ENCODE measurements at places on chromosomes 6 and 20.

DNA sequence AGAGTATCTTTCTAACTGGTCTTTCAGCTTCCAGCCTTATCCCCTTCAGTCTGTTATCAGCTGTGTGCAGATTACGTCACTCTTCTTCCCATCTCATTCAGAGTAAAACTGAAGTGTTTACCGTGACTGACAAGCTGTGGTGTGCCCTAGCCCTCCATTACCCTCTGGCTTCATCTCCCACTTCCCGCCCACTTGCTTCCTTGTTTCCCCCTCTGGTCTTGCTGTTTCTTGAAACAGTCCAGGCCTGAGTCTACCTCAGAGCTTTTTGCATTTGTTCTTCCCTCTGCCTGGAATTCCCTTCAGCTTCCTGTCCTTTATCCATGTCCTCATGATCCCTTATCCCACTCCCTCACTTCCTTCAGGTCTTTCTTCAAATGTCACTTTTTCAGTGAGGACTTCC, 66.9 kb downstream of the CARMIL1 start:
- no peak for DNase-seq

- no peak for DNase-seq
Observed at GRCh38 chr6:69578361-69578890, 218.4 kb downstream of the LMBRD1 start.

DNA sequence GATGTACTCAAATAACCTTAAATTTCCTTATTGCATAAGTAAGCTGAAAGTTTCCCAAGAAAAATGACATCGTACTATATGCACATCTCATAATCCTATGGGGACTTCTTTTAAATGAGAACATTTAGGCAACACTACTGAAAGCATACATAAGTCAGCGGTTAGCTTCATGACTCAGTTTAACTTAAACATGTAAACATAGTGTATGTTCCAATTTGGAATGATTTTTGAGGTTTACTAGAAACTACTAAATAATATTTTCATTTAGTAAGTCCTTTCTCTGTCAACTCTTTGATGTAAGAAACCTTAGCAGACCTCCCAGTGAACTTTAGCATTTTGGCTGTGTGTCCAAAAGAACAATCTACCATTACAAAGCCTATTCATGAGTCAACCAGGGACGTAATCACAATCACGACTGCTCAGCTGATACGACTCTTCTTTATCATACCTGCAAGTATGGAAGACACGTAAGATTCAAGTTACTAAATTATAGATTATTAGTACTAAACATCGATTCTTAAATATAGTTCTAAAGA, 19.3 kb downstream of the HIVEP2 start:
- no peak for DNase-seq

DNA sequence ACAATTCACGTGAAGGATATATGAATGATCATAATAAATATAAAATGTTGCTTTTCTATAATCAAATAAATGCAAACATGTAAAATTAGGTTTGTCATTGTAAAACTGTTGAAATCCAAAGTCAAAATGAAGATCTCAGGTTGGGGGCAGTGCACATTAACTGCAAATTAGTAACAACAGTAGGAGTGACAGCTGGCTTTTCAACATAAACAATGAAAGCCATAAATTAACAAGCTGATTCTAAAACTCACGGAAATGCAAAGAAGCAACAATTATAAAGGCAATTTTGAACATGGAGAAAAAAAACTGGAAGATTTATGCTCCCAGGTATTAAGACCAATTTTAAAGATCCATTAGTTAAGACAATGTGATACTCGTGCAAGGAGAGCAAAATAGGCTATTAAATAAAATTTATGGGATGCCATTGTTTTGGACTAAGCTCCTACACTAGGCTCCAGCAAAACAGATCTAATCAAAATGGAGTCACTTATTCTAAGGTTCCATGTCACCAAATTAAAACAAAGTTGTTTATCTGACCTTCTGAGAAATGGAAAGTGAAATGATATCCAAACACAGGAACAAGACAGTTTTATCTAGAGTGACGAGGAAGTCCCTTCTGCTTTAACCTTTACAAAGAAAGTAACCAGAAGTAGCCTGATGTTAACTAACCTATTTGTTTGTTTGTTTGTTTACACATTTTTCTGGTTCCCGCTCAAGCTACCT, 770.8 kb downstream of the EPHA7 start:
- no peak for DNase-seq

- no peak for DNase-seq
Observed at GRCh38 chr6:136039185-136039584, 187.7 kb downstream of the PDE7B start.

- no peak for DNase-seq
Observed at GRCh38 chr20:14580418-14581074, 243.1 kb upstream of the FLRT3 start.

- DNase-seq: no peak
Observed at GRCh38 chr6:47131773-47132172, 89.6 kb upstream of the ADGRF1 start.

DNA sequence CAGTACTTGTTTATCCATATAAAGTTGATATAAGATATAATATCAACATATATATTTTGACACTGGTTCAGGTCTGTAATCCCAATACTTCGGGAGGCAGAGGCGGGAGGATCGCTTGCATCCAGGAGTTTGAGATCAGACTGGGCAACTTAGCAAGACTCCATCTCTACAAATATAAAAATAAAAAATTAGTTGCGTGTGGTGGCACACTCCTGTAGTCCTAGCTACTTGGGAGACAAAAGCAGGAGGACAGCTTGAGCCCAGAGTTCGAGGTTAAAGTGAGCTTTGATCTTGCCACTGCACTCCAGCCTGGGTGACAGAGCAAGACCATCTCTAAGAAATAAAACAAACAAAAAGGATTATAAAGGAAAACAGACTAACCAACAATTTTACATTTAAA, 8.9 kb upstream of the KATNA1 start:
- no peak for DNase-seq

DNA sequence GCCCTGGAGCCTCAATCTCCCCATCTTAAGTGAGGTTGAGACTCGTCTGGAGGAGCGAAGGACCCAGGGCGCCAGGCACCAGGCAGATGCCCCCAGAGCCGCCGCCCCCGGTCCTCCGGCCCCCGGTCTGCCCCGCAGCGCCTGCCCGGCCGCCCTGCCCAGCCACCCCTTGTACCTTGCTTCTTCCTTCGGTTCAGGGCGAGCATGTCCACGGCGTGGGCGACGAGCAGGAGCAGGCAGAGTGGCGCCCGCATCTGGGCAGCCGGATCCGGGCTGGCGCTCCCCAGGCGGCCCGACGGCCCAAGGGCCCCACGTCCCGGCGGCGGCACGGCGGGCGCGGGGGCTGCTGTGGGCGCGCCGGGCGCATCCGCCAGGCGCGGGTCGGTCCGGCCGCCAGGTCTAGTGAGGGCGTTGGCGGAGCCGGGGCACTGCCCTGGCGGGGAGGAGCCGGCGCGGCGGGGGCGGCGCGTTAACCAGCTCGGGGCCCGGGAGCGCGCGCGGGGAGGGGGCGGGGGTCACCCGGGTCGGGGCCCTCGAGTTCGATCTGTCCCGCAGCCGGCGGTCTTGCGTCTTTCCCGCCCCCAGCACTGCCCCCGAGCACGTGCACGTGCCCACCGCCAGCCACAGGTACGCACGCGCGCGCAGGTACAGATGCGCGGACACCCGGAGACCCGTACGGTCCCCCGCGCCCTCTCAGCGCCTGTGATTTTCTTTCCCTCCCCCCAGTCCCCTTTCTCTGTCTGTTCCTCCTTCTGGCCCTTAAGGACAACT, at the start of gene RSPO4:
Gene RSPO4, minus strand, starts transcription at position 401 of the 771 bp plus-strand sequence. Its CDS starts 147 bp downstream, at position 254.
- no peak for DNase-seq

- no peak for DNase-seq
Observed at GRCh38 chr6:91860541-91861335, 1273.9 kb upstream of the MAP3K7 start.

DNA sequence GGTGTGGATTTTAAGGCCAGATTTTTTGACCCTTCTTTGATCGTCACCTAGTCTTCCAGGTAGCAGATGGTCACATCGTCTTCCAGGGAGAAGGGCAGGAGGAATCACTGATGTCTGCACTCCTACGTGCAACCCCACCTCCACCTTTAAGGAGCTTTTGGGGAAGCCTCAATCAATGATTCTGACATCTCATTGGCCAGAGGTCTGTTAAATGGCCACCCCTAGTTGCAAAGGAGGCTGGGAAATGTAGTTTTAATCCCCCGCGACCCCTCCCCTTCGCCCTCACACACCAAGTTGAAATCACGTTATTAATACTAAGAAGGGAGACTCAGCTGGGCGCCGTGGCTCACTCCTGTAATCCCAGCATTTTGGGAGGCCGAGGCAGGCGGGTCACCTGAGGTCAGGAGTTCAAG, 151.4 kb downstream of the BCAS1 start:
- no peak for DNase-seq

DNA sequence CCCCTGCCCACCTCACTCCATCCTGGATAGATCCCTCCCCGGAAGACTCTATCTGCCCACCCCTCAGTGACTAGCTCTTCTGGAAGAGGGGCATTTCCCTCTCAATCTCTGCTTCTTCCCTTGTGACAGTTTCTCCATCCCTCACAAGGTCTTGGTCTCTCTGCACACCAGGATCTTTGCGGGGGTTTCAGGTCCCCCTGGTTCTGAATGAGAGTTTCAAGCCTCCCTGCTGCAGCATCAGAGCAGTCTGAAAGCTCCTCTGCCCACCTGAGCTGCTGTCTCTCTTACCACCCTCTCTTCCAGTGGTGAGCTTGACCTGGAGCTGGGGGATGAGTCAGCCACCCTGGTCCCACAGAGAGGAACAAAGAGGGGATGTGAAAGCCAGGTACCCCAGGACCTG, 24.4 kb downstream of the TNXB start:
- no peak for DNase-seq

- DNase-seq: no peak
Observed at GRCh38 chr6:143270026-143270425, 180.5 kb downstream of the ADAT2 start.

GRCh38 chr6:134980846-134981245, 30.9 kb upstream of the ALDH8A1 start:
- DNase-seq: no peak

DNA sequence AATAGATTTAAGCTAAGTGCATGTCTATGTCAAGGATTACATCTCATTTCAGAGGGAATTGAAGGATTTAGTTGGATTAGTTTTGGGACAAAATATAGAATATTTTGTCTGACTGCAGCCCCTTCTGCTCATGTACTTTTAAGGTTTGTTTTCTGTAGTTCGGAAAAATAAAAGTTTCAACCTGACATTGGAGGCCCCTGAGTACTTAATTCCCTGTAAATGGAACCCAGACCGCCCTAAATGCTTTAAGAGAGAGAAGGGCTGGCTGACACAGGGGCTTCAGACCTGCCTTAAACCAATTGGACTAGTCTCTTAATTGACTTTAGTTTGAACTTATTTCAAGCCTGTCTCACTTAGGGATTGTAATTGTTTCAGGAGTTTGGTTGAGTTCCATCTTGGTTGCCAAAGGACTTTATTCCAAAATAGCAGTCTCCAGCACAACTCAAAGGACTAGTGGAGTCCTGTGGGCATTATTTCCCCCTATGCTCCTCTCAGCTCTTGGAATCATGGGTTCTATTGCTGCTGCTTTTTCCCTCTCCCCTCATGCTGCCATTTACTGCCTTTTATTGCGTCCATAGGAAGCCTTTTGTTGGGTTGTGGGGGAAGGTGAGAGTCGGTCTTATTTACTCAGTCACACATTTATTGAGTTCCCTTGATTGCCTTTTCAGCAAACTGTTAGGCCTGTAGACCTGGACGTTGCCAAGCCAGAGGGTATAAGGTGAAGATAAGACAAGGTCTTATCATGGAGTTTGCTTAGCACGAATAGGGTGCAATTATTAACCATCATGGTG, 14.5 kb downstream of the BRD2 start:
- no peak for DNase-seq

DNA sequence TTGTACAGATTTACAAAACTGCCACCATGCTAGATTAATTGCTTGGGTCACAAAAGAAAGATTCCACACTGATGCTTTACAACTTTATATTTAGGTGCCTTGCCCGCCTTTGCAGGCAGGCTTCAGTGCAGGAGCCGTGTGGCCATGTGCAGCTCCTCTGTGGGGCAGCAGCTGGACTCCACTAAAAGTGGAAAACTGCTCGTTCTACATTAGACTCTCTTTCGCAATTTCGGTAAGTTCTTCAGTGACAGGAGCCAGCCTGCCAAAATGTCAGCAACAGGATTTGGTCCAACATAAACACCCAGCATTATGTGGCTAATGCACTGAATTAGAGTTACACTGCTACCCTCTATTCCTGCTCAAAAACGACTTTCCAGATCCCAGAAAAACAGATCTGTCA, 174.4 kb upstream of the KCNK16 start:
- DNase-seq: no peak

GRCh38 chr20:6473197-6473596, 294.3 kb upstream of the BMP2 start:
- no peak for DNase-seq

DNA sequence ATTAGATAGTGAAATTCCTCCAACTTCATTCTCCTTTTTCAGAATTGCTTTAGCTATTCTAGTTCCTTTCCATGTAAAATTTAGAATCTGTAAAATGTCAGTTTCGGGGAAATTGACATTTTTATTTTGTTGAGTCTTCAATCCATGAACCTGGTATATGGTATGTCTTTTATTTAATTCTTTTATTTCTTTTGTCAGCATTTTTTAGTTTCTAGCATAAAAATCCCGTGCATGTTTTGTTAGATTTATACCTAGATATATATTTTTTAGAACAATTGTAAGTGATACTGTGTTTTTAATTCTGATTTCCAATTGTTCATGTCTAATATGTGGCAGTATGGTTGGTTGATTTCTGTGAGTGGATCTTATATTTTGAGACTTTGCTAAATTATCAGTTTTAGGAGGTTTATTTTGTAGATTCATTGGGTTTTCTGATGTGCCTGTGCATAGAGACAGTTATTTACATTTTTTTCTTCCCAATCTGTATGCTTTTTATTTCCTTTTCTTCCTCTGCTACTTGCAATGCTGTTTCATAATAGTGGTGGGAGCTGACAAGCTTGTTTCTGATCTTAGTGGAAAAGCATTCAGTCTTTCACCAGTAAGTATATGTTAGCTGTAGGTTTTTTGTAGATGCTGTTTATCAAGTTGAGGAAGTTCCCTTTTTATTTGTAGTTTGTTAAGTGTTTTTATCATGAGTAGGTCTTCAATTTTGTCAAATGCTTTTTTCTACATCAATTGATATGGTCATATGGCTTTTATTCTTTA, 13.7 kb downstream of the TAB2 start:
- DNase-seq: no peak

- DNase-seq: no peak
Observed at GRCh38 chr20:48238326-48238725, 453.0 kb upstream of the SULF2 start.

DNA sequence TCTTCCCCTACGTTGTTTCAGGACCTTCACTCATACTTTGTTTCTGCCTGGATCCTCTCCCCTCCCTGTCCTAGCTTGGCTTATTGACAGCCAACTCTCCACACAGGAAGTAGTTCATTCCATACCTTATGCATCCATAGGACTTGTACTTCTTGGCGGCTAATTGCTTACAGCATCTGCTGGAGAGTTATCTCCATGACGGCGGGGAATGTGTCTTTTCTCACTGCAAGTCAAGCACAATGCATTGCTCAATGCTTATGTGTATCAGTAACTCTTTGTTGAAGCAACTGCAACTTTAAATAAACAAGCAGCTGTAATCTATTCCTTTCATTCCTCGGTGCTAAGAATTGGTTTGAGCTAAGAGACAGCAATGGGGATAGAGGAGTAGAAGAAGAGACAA, 551.3 kb upstream of the EPHA7 start:
- DNase-seq: no peak

GRCh38 chr6:56977192-56977591, 22.3 kb downstream of the BEND6 start:
- no peak for DNase-seq
